ENCODE measurements at places on chromosomes 13 and 19.
A peak's percentile ranks its signal among the peaks of the same experiment; 100 is the strongest.

DNA sequence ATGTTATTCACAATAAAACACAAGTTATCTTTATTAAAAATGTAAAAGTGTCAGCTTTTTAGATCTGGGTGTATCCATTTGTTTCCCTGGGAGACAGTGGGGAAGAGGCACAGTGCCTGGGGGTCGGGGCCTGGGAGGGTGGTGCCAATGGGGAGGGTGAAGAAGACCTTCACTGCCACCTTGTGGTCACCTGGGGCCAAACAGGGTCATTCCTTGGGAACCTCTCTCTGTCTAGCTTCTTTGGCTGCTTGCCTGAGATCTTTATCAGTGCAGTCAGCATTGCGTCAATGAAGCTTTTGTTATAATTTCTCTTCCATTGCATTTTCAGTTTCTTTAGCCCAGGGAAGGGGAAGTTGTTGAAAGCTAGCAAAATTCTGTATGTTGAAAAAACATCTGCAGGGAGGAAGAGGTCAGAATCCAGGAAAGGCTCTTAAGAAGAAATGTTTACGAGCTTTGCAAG is 39.1 kb downstream of the PCDH8 start:
- DNase-seq = peak; percentile 43

DNA sequence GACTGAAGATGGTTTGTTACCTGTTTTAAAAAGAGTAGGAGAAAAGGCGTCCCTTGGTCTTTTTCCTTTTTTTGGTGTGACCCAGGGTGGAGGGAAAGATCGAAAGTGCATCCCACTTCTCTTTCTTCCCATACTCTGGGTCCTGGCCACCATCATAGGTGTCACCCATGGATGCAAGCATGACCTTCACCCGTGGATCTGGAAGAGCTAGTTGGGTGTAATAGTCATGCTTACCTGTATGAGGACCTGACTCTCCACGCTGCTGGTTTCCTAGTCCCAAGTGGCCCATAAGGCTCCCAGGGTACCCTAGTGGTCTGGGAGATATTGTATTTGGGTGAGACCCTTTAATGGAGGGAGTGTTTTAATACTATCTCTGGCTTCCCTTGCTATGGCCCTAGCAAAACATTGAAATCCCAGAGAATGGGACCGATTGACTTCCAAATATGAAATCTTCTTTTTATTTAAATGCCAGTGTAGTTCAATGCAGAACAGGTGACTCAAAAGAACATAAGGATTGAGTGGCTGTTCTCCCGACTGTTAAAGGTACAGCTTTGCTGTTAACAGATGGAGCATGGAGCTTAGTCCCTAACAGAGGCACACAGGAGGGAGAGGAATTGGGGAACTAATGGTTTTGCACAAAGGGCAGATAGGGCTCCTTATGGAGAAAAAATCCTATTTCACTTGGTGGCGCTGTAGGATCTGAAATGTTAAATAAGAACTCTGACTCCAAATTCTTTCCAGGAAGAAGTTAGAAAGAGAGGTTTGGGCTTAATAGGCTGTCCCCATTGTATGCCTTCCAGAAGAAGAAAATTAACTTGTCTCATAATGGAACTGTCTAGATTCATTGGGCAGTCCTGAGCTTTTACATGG is 7.0 kb upstream of the ZNF550 start:
- no peak for DNase-seq

- no peak for DNase-seq
These were observed 1416.6 kb upstream of the MIR17HG start for GRCh38 chr13:89930861-89931260.

GRCh38 chr19:35623327-35624010 is 5.4 kb upstream of the RBM42 start:
- no peak for DNase-seq

GRCh38 chr13:78022164-78022877 is 103.7 kb upstream of the EDNRB start:
- DNase-seq = peak; percentile 33

GRCh38 chr13:111383591-111384440 is 63.4 kb downstream of the TEX29 start:
- peak; percentile 30 for DNase-seq

GRCh38 chr19:29401712-29402421 is 123.9 kb upstream of the VSTM2B start:
- no peak for DNase-seq

DNA sequence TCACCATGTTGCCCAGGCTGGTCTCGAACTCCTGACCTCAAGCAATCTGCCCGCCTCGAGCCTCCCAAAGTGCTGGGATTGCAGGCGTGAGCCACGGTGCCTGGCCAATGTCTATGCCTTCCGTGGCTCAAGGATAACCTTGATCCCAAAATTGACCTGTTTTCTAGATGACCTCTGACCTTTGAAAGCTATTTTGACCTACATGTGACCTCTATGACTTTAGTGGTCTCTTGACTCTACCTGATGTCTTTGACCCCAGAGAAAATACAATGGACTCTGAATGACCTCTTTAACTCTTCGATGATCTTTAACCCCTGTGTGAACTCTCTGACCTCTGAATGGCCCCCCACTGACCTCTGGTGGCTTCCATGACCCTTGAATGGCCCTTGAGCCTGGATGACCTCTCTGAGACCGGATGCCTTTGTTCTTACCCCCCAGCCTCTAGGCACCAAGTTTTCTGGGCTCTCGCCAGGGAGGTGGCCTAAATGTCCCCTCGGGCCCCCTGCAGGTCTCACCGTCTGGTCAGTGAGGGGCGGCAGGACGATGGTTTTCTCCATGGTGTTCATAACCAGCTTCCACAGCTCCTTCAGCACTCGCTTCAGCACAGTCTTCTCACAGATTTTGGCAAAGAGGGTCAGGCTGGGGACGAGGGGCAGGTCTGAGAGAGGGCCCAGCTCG is 63.7 kb downstream of the UNC13A start:
- DNase-seq = no peak

DNA sequence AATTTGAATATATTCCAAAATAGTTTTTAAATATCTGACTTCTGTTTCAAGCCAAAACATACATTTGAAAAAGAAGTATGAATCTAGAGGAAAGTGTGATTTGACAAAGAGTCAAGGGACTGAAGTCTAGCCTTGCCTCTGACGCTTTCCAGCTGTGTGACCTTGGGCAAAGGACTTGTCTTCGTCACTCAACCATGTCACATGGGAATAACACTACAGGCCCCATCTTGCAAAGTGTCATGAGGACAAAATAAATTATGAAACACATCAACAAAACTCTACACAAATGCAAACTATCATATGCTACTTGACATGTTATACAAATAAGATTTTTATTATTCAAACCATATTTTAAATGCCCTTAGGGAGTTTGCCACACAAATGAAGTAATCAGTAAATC is 73.0 kb downstream of the CYSLTR2 start:
- no peak for DNase-seq

DNA sequence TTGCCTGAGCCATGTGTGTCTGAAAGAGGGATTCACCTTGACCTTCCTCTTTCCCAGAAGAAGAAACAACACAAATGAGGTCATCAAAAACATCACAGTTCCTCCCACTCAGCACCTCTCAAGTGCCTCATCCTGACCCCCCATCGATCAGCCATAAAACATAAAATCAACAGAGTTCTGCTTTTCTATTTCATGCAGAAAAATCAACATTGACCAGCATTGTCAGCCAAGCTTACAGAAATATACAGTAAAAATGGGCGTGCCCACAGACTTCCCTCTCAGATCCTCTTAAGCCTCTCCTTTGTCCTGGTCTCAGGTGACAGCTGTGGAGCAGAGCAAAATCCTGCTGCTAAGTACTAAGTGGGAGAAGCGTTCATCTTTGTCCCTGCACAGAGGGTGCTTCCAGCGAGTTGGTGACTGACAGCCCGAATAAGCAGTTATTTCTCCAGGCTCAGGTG is 213.3 kb downstream of the OLFM4 start:
- no peak for DNase-seq

GRCh38 chr13:27923794-27924528 is 4.2 kb downstream of the PDX1 start:
- DNase-seq = peak; percentile 42

Data from activated T-cell treated with anti-CD3 and anti-CD28 coated beads, Interleukin-2, amount 50 U/mL, for 24 hours (primary cell).